ENCODE measurements at places on chromosomes 2 and 18.
A peak's percentile ranks its signal among the peaks of the same experiment; 100 is the strongest.

GRCh38 chr2:58414506-58414905 lies 173.4 kb upstream of the FANCL start:
- DNase-seq: no peak

- DNase-seq: no peak
Observed at GRCh38 chr2:11691076-11691660, 21.2 kb upstream of the NTSR2 start.

GRCh38 chr2:230410861-230411569 lies 5.0 kb upstream of the SP100 start:
- DNase-seq: no peak

DNA sequence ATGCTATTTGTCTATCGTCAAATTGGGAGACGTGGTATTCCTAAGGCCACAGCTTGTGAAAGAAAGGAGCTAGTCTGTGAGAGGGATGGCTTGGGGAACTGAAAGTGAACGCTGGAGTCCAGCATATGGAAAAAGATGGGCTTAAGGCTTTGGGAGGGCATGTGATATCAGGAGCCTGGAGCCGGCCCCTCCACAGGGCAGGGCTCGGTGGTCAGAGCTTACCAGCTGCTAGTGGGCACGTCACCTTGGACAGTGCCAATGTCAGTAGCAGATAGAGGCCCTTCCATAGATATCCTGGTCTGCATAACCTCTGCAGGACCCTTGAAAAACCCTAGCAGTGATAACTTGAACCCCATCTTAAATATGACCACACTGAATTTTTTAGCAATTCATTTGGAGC lies 259.1 kb upstream of the RAB6C start:
- no peak for DNase-seq

DNA sequence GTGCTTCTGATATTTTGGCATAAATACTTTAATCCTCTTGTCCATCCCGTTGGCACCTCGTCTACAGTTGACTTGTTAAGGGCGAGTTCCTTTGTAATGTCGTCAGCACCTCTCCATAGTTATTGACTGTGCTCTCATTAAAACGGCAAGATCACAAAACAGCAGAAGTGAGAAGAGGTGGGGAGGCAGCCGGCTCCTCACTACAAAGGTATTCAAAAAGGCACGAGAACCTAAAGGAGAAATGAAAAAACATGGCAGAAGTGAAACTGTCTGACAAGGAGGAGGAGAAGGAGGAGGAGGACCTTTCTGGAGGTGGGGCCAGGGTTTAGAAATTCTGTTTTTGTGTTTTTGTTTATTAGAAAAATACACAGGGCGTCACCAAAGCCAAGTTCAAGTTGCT lies 235.6 kb downstream of the BCL11A start:
- no peak for DNase-seq

DNA sequence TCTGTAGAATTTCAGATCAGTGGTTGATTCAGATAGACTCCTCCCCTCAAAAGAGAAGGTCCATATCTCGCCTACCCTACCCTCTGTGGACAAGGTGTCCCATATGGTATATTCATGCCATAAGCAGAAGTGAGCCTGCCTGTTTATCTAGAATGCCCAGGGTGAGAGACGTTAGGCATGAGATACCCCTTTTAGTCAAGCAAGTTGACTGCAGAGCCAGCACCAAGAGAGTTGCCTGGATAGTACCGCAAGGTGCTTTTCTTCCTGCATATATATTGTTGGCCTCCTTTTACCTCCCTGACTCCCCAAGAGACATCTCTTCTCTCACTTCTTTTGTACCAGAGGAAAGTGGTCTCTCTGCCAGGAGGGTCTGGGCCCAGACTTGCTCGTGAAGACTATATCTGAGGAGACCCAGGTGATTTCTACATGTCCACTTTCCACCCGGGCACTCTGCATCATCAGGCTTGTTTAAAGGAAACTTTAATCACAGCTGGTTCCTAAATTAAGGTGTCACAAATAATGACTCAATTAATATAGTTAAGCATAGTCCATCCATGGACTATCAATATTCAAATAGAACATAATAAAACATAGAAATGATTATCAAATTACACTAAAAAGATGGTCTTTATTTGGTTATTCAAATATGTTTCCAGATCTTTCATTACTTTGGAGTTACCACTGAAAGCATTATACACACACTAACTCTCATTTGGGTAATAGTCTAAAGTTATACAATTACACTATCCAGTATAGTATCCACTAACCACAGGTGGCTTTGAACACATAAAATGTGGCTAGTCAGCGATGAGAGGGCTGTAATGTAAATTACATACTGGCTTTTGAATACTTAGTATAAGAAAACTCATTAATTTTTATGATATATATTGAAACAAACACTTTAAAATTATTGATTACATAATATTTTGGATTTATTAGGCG lies 4.1 kb downstream of the ITGA4 start:
- no peak for DNase-seq

- DNase-seq: no peak
Observed at GRCh38 chr2:218394298-218395089, 5.2 kb upstream of the CTDSP1 start.

- no peak for DNase-seq
Observed at GRCh38 chr2:199464606-199465352, 7.0 kb upstream of the SATB2 start.

- DNase-seq: no peak
Observed at GRCh38 chr2:121689356-121689755, 40.1 kb upstream of the CLASP1 start.

GRCh38 chr2:144430722-144431391 lies 89.1 kb downstream of the ZEB2 start:
- no peak for DNase-seq

DNA sequence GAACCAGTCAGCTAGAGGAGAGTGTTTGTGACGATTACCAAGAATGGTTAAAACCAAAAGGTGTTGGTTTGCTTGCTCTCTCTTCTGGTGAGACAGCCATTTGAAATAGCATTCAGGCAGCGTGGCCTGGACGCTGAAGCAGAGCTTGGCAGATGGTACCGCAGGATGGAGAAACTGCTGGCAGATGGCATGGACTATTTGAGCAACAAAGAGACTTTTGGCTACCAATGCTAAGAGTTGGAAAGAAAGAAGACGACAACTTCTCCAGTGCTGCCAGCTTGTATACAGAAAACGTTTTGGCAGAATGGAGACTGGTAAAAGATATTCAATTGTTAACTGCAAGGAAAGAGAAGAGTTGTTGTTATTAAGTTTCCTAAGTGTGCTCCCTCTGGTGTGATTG lies 315.0 kb downstream of the PARD3B start:
- peak; percentile 38 for DNase-seq

GRCh38 chr18:63997606-63998005 lies 27.7 kb downstream of the SERPINB8 start:
- no peak for DNase-seq

Measured in hippocampal formation (tissue), 2 donors.